ENCODE measurements at places on chromosomes 11 and 22.

- no peak for DNase-seq
These were observed 1264.0 kb upstream of the CNTN5 start for GRCh38 chr11:97756571-97757335.

GRCh38 chr11:58940028-58940427 lies 740 bp downstream of the GLYATL1 start:
- DNase-seq, result no peak

- DNase-seq, result no peak
These were observed 6.5 kb downstream of the TMEM258 start for GRCh38 chr11:61785837-61786402.

- DNase-seq, result peak; percentile 62
These were observed 38.4 kb upstream of the EMID1 start for GRCh38 chr22:29167032-29167911.

DNA sequence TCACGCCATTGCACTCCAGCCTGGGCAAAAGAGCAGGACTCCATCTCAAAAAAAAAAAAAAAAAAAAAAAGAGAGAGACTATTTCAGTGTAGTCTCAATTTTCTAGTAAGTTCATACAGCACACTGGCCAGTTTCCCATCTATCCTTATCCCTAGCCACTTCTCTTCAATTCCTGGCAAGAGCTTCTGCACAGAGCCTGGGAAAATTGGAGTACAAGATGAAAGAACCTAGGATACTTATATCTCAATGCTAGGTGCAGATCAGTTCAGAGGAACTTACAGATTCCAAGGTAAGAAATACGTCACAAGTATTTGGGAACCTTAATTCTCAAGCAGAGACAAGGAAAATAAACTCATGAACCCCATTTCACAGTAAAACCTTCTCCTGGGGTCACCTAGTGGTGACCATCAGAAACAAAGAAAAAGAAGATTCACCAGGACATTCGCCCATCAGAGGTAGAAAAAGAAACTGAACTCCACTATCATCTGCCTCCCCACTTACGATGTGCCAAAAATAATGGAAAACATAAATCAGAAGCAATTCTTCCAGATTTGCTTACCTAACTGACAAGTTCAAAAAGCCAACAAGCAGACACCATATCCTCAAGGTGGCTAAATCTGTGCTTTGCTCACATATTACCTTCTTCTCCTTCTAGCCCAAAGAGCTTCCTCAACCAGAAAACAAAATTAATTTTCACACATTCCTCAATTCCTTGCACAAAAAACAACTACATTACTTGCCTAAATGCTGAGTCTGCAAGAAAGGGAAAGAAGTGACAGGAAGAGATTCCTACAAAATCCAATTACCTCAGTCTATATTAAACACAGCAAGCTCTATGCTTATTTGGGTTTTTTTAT lies 4.9 kb downstream of the DENND5A start:
- no peak for DNase-seq

Measured in coronary artery (tissue), 2 donors.